ENCODE measurements at places on chromosomes 16 and 17.

DNA sequence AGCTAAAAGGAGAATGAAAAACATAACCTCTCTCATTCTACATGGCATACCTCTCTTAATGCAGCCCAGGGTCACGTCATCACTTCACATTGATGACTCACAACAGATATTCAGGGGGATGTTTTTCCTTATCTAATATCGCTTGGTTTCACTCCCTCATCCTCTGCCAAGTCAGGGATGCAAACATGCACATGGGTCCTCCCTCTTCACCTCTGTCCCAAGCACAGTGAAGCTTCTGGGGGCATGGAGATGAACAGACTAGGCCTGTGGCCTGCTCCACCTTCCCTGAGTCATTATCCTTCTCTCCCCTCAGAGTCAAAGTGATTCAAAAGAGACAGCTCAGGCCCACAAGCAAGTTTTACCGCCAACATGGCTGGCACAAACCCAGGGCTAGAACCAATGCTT lies 2.3 kb upstream of the MT2A start:
- peak; percentile 79 for DNase-seq

- DNase-seq, result no peak
Observed at GRCh38 chr16:5003211-5003610, 30.5 kb downstream of the NAGPA start.

- no peak for DNase-seq
Observed at GRCh38 chr17:6105649-6106007, 35.4 kb downstream of the WSCD1 start.

DNA sequence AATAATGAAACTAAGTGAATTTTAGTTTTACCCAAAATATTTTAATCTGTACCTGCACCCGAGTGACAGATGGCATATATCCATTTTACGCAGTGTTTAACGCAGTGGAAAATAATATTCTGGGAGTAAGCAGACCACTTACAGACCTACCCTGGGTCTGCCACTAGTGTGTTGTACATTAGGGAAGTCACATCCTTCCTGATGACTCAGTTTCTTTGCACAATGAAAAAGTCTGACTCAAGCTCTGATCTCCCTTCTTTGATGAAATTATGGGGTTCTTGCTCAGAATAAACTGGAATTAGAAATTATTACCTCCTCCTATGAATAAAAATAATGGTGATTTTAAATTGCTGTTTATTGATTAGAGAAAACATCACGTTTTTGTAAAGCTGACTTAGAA lies 123.2 kb upstream of the AXIN2 start:
- DNase-seq, result peak; percentile 45

- peak; percentile 23 for DNase-seq
Observed at GRCh38 chr17:7019839-7020519, 2.9 kb upstream of the BCL6B start.
